ENCODE measurements at places on chromosomes 12 and 14. TPM values are rescaled to one million over a fixed set of nuclear protein-coding genes. Genes with fewer than 3 reads are reported as not detected.

- DNase-seq: no peak
- H3K27me3 ChIP-seq: no peaks in the 10 kb centered on the region
- no peaks in the 10 kb centered on the region for H3K36me3 ChIP-seq
- H3K4me1 ChIP-seq: peaks cover 39% of the 10 kb centered on the region
These were observed 390.3 kb downstream of the ZFP36L1 start for GRCh38 chr14:68402525-68403101.

DNA sequence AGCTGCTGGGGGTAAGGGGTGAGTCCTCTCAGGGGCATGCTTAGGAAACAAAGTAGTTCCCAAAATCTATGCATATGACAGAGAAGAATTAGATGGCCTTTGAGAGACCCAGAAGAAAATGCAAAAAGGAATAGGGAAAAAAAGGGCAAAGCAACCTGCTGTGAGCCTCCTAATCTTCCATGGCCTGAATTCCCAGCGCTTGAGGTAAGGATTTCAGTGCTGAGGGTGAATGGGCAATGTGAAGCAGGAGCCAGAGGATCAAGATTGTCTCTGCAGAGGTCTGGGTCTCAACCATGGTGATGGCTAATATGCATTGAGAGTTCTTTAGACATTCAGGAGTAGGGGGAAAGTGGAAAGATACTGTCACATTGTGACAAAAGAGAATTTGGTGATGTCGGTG lies 31.5 kb downstream of the GPR65 start:
- H3K27ac ChIP-seq: no peak overlapping the region
- H3K36me3 ChIP-seq: no peaks in the 10 kb centered on the region
- no peaks in the 10 kb centered on the region for H3K27me3 ChIP-seq
- H3K4me3 ChIP-seq: no peak overlapping the region
- DNase-seq: no peak

DNA sequence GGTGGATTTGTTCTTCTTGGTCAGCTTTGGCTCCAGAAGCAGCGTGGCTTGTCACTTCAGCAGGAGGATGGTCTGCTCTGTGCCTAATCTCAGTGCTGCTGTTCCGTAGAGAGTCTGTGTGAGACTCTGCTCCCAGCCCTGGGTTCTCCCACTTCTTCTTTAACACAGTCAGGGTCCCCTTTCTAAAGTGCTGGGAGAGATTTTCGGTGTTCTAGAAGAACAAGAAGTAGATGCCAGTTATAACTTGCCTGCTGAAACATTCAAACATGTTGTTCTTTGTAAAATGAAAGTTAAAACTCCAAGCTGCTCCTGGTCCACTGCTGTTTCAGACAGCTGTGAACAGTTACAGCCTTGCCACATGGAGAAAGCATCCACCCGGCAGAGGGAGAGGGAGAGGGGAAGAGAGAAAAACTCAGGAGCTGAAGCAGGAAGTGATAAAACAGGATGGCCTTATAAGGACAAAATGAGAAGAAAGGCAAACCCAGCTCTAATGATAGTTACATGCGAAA lies 55.2 kb upstream of the CERS5 start:
- peaks cover 23% of the 10 kb centered on the region for H3K36me3 ChIP-seq
- no peaks in the 10 kb centered on the region for H3K27me3 ChIP-seq
- H3K4me3 ChIP-seq: no peak overlapping the region
- peaks cover 40% of the 10 kb centered on the region for H3K4me1 ChIP-seq

KRT83 gene
- not detected for total RNA-seq

KCTD10 gene
- total RNA-seq: 42.0 TPM

DNA sequence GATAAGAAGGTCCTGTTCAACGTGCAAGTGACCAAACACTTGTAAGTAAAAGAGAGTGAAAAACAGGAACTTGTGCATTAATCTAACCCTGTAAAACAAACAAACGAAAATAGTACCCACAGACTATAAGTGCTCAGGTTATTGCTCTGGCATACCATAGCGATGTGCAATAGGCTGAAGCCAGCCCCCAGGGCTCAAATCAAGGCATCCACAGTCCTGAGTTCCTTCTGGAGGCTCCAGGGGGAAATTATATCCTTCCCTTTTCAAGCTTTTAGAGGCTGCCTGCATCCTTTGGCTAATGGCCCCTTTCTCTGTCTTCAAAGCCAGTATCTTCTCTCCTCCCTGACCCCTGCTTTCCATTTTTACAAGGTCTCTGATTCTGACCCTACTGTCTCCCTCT lies 8.1 kb upstream of the CMAS start:
- no peak overlapping the region for H3K4me3 ChIP-seq
- H3K27me3 ChIP-seq: peaks cover 5% of the 10 kb centered on the region
- H3K4me1 ChIP-seq: peaks cover 15% of the 10 kb centered on the region

- H3K27ac ChIP-seq: no peak overlapping the region
- no peaks in the 10 kb centered on the region for H3K27me3 ChIP-seq
- peaks cover 68% of the 10 kb centered on the region for H3K4me1 ChIP-seq
- no peak for DNase-seq
These were observed 4.5 kb downstream of the DDHD1 start for GRCh38 chr14:53148671-53149070.

DNA sequence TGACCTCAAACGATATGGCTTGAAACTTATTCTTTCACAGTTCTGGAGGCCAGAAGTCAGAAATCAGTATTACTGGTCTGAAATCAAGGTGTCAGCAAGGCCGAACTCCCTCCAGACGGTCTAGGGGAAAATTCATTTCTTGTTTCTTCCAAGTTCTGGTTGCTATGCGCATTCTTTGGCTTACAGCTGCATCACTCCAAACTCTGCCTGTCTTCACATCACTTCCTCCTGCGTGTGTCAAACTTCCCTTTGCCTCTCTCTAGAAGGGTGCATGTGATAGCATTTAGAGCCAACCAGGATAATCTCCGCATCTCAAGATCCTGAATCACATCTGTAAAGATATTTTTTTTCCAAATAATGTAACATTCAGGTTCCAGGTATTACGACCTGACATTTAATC lies 62.8 kb downstream of the DENND5B start:
- H3K27me3 ChIP-seq: peaks cover 11% of the 10 kb centered on the region
- DNase-seq: no peak
- no peak overlapping the region for H3K27ac ChIP-seq
- peaks cover 2% of the 10 kb centered on the region for H3K4me1 ChIP-seq
- no peaks in the 10 kb centered on the region for H3K36me3 ChIP-seq

SPATS2 gene
- 10.6 TPM for total RNA-seq

- H3K4me1 ChIP-seq: no peaks in the 10 kb centered on the region
- H3K27ac ChIP-seq: no peak overlapping the region
- H3K4me3 ChIP-seq: no peak overlapping the region
- no peak for DNase-seq
These were observed 472.0 kb upstream of the TBX3 start for GRCh38 chr12:115155665-115156645.

- no peaks in the 10 kb centered on the region for H3K4me1 ChIP-seq
- H3K4me3 ChIP-seq: no peak overlapping the region
- H3K27ac ChIP-seq: no peak overlapping the region
- no peaks in the 10 kb centered on the region for H3K36me3 ChIP-seq
- DNase-seq: no peak
- peaks cover 1% of the 10 kb centered on the region for H3K27me3 ChIP-seq
These were observed 33.6 kb upstream of the STRAP start for GRCh38 chr12:15848606-15849005.

OTX2 gene
- not detected for total RNA-seq

GRCh38 chr12:13811061-13811460 lies 170.3 kb downstream of the GRIN2B start:
- H3K27me3 ChIP-seq: peaks cover 7% of the 10 kb centered on the region
- no peak for DNase-seq
- no peak overlapping the region for H3K27ac ChIP-seq
- H3K4me1 ChIP-seq: no peaks in the 10 kb centered on the region
- H3K36me3 ChIP-seq: no peaks in the 10 kb centered on the region
- no peak overlapping the region for H3K4me3 ChIP-seq

DNA sequence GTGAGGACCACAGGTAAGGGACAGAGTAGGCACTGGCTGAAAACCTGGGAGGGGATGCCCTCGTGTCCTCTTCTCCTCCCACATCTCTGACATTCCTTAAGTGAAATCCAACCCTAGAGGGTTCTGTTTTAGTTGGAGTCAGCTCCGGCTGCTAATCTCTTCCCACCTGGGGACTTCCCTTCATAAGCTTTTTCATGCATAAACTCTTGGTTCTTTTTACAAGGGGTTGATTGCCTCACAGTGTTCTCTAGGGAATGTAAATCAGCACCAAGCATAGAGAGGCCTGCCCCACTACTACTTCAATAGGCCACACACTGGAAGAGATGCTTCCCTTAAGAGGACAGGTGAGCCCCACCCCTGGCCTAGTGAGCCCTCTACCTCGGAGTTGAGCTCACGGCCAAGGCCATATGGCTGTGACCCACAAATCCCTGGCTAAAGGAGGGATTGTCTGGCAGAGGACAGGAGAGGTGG lies 3.2 kb upstream of the SYNDIG1L start:
- H3K27ac ChIP-seq: no peak overlapping the region
- H3K4me3 ChIP-seq: no peak overlapping the region
- no peaks in the 10 kb centered on the region for H3K36me3 ChIP-seq

DNA sequence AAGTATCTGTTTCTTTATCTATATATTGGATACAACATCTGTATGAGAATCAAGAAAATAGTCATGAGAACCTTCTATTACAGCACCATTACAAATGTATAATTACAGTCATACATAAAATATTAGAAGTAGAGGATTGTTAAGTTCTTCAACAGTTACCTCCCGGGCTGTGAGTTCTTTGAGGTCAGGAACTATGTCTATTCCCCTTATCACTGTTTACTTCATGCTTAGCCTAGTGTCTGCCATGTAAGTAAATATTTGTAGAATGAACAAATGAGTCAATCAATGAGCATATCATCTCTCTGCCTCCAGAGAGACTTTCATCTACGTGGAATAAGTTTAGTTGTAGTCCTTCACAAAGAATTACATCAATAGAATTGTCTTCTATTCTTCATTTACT lies 47.2 kb downstream of the PUS7L start:
- DNase-seq: no peak
- H3K4me3 ChIP-seq: no peak overlapping the region
- H3K36me3 ChIP-seq: no peaks in the 10 kb centered on the region
- H3K27ac ChIP-seq: no peak overlapping the region

GRCh38 chr14:55864890-55865655 lies 253.1 kb upstream of the PELI2 start:
- DNase-seq: no peak
- H3K4me1 ChIP-seq: no peaks in the 10 kb centered on the region
- peaks cover 3% of the 10 kb centered on the region for H3K27me3 ChIP-seq
- H3K27ac ChIP-seq: no peak overlapping the region
- H3K4me3 ChIP-seq: no peak overlapping the region
- H3K36me3 ChIP-seq: peaks cover 2% of the 10 kb centered on the region

- DNase-seq: no peak
- H3K4me1 ChIP-seq: no peaks in the 10 kb centered on the region
- H3K27ac ChIP-seq: no peak overlapping the region
- no peaks in the 10 kb centered on the region for H3K36me3 ChIP-seq
These were observed 194.9 kb upstream of the RMST start for GRCh38 chr12:97267594-97268202.

REP15 gene
- not detected for total RNA-seq

- DNase-seq: no peak
- H3K27me3 ChIP-seq: no peaks in the 10 kb centered on the region
- peak overlapping the region; percentile 6 for H3K27ac ChIP-seq
- H3K36me3 ChIP-seq: peaks cover 3% of the 10 kb centered on the region
- H3K4me1 ChIP-seq: peaks cover 41% of the 10 kb centered on the region
These were observed 1.6 kb downstream of the GLTP start for GRCh38 chr12:109878749-109879148.

- no peak overlapping the region for H3K4me3 ChIP-seq
- no peaks in the 10 kb centered on the region for H3K4me1 ChIP-seq
- H3K36me3 ChIP-seq: no peaks in the 10 kb centered on the region
- H3K27ac ChIP-seq: no peak overlapping the region
- no peaks in the 10 kb centered on the region for H3K27me3 ChIP-seq
These were observed 347.4 kb downstream of the NPAS3 start for GRCh38 chr14:33285902-33286700.

KLRD1 gene
- total RNA-seq: 0.05 TPM

CLEC9A gene
- not detected for total RNA-seq

DNA sequence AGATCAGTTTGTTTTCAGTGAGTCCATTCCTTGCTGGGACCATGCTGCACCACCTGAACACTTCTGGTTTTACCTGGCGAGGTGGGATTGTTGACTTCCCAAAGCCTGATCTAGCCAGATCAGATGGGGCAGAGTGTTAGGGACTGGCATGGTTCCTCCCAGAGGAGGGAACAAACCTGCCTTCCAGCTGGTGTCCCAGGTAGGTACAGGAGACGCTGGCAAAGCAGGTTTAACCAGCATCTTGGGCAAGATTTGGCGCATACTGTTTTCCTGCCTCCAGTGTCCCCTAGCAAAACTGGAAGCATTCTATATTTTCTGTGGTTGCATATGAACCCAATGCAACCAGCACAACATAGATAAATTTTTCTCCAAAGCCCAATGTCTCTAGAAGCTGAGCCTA lies 14.6 kb upstream of the FOS start:
- H3K36me3 ChIP-seq: no peaks in the 10 kb centered on the region
- peaks cover 2% of the 10 kb centered on the region for H3K27me3 ChIP-seq
- no peak for DNase-seq
- H3K27ac ChIP-seq: no peak overlapping the region

CAPZA3 gene
- total RNA-seq: not detected

GRCh38 chr14:74771399-74771798 lies 8.3 kb downstream of the YLPM1 start:
- no peaks in the 10 kb centered on the region for H3K27me3 ChIP-seq
- H3K4me1 ChIP-seq: peaks cover 48% of the 10 kb centered on the region
- no peak overlapping the region for H3K27ac ChIP-seq
- peaks cover 26% of the 10 kb centered on the region for H3K36me3 ChIP-seq
- no peak overlapping the region for H3K4me3 ChIP-seq

DNA sequence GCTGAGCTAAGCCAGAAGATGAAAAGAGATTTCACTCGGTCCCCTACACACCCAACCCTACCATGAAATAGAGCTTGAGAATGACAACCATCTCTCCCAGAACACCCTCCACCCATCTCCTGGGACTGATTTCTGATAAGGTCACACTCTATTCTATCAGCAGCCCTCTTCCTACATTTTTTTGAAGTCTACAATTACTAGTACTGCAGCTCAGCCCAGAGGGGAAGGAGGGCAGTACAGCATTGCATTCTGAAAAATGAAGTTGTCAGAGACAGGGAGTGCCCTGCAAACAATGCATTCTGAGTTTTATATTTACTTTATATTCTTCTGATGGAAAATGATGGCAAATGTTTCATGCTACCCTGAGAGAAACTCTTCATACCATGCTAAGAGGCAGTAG lies 318.5 kb downstream of the BCAT1 start:
- H3K36me3 ChIP-seq: no peaks in the 10 kb centered on the region
- H3K27ac ChIP-seq: no peak overlapping the region
- H3K4me3 ChIP-seq: no peak overlapping the region
- DNase-seq: no peak
- no peaks in the 10 kb centered on the region for H3K27me3 ChIP-seq
- H3K4me1 ChIP-seq: no peaks in the 10 kb centered on the region

TESPA1 gene
- 81.0 TPM for total RNA-seq

GPR84 gene
- 1.7 TPM for total RNA-seq

- H3K36me3 ChIP-seq: no peaks in the 10 kb centered on the region
- no peak overlapping the region for H3K27ac ChIP-seq
- no peaks in the 10 kb centered on the region for H3K4me1 ChIP-seq
These were observed 462.3 kb upstream of the LRFN5 start for GRCh38 chr14:41144370-41144769.

GRCh38 chr12:18057051-18057450 lies 32.9 kb downstream of the RERGL start:
- H3K27me3 ChIP-seq: no peaks in the 10 kb centered on the region
- no peak overlapping the region for H3K27ac ChIP-seq
- no peaks in the 10 kb centered on the region for H3K4me1 ChIP-seq
- no peaks in the 10 kb centered on the region for H3K36me3 ChIP-seq
- H3K4me3 ChIP-seq: no peak overlapping the region
- no peak for DNase-seq

- DNase-seq: no peak
- no peaks in the 10 kb centered on the region for H3K4me1 ChIP-seq
- no peaks in the 10 kb centered on the region for H3K27me3 ChIP-seq
These were observed 133.3 kb upstream of the SLCO1C1 start for GRCh38 chr12:20561871-20562270.

Data from activated CD4-positive, alpha-beta T cell treated with anti-CD3 and anti-CD28 coated beads for 36 hours (primary cell).